CD4-positive, alpha-beta T cell treated with Interleukin-12 subunit alpha and Interleukin-12 subunit beta, for 1 hour (primary cell): ENCODE measurements at places on chromosomes 7 and 10.

DNA sequence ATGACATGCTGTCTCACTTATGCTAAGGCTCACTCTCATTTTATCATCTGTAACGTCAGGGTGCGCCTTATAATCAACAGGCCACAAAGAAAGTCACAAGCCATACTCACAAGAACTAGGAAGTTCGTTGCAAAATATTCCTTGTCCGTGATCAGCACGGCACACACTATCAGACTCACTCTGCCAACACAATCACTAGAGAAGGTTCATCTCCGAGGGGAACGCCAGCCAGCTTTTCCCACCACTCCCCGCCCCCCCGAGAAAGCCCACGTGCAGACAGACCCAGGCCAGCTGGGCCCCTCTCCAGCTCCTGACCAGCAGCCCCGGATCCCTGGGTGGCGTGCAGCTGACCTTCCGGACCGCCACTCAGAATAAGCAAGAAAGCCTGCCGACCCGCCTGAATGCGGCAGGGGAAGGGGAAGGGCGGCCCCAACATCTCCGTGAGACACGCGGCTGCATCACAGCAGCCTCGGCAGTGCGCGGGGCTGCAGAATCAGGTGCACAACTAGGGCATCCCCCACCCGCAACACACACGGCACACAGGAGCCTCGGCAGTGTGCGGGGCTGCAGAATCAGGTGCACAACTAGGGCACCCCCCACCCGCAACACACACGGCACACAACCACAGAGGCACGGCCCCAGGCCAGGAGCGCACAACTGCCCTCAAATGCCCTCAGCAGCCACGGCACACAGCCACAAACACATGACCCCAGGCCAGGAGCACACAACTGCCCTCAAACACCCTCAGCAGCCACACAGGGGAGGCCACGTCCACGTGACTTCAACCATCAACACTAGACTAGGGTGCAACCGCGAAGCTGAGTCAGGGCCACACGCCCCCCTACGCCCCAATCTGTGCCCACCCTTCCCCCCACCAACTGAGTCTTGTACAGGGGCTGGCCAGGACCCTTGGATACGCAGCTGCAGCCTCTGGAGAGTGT is 2.5 kb upstream of the GPR146 start:
- peak; percentile 31 for DNase-seq

- DNase-seq = no peak
These were observed 725.6 kb upstream of the GALNT17 start for GRCh38 chr7:70406186-70406949.

DNA sequence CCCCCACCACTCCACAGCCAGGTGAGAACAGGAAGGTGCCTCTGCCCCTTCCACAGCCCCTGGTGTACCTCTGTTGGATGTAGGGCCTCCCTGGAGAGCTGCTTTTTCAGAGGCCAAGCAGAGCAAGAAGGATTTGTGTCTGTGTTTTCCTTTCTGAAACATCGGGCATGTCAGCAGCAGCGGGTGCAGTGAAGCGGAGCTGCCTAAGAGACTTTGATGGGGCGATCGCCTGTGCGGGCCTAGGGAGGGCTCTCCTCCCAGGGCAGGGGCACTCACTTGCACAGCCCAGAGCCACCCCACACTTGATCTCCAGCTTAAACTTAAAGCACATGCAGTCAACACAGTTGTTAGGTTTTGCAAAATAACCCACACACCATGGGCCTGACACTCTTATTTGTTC is 324.7 kb downstream of the ACTR3B start:
- no peak for DNase-seq

- DNase-seq = peak; percentile 78
These were observed 27.6 kb upstream of the RNF32 start for GRCh38 chr7:156612930-156613329.

DNA sequence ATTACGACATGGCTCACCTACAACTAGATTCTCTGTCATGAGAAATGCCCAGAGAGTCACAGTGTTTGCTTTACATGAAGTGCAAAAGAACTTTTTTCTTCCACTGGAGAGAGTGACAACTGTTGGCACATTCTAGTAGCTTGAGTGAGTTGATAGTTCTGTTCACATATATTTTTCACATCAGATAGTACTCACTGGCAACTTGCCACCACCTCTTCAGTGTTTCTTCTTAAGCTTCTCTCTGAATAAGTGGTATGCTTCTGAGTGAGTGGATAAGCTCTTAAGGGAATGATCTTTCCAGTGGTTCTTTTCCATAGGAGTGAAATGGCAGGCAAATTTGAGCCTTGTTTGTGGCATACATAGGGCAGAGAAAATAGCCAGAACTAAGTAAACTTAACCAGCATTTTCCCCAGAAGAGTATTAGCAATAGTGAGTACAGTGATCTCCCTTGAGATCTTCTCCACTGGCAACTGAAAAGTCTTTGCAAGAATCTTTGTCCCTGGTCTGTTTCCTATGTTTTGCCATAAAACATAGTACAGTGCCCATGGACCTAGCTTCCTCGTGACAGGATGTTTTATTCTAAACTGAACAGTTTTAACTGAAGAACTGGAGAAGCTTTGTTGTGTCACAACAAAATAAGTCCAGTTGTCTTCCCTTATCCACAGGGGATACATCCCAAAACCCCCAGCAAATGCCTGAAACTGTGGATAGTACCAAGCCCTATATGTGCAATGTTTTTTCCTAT is 125.4 kb upstream of the CDK13 start:
- DNase-seq = no peak

GRCh38 chr10:114349522-114350215 is 54.6 kb downstream of the AFAP1L2 start:
- DNase-seq = no peak

DNA sequence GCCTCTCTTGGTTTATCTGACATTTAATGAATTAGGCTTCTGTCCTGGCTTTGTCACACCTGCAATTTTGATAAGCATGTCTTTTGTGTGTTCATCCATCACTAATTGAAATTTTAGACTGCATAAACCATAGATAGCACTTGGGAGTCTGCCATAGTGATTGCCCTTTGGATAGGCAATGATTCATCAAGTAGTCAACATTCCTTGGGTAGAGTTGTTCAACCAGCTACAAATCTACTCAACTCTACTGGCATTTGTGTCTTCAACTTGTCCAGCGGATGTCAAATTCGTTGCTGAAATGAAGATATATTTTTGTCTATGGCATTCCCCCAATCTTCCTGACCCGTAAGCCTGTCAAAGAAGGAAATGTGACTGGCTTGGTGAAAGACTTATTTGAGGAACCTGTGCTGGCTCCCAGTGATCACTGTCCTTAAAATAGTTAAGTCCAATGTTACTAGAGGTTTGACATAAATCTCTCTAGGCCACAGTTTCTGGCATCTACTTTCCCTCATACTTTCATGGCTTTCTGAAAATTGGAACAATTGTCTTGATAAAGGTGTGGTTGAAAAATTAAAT is 33.7 kb upstream of the CREB5 start:
- no peak for DNase-seq

DNA sequence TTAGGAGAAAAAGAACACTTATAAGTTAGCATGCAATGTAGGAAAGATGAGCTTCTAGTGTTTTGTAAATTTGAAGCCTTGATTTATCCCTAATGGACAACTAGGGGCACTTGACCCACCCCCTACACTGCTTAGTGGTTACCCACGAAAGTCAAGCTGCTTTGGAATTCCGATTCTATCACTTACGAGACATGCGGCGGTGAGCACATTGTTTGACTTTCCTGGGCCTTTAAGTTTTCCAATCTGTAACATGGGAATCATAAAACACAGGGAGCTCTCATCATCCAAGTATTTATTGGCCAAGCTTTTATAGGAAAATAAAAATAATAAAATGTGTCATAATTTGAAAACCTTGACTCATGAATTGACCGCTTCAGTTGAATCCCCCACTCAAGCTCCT is 78.7 kb upstream of the PDK4 start:
- DNase-seq = no peak
